HCT116 (cell line): ENCODE measurements at places on chromosomes 11 and 22.

DNA sequence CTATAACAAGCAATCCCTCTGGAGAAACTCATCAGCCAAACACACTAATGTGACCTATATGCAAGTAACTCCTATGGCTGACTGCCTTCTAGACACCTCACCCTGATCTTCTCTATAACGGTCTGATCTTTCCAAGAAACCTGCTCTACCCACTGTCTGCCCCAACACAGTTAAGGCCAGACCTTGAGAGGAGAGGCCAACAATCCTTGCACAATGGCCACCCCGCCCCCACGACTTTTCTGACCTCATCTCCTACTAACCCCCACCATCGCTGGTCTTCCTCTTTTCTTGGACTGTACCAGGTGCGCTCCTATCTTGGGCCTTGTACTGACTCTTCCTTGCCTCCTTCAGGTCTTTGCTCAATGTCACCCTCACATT is 12.5 kb downstream of the HIRA start:
- no peaks in the 10 kb centered on the region for H3K36me3 ChIP-seq
- H3K4me3 ChIP-seq, result no peak overlapping the region
- H3K4me1 ChIP-seq, result no peaks in the 10 kb centered on the region
- H3K27ac ChIP-seq, result no peak overlapping the region
- no peak for DNase-seq
- no peaks in the 10 kb centered on the region for H3K27me3 ChIP-seq

GRCh38 chr11:117929142-117929915 is at the start of gene TMPRSS13:
TMPRSS13 (minus strand) TSS chr11:117929402; CDS start chr11:117929307, 95 bp downstream.
- no peaks in the 10 kb centered on the region for H3K36me3 ChIP-seq
- no peak for DNase-seq
- H3K27me3 ChIP-seq, result no peaks in the 10 kb centered on the region

DNA sequence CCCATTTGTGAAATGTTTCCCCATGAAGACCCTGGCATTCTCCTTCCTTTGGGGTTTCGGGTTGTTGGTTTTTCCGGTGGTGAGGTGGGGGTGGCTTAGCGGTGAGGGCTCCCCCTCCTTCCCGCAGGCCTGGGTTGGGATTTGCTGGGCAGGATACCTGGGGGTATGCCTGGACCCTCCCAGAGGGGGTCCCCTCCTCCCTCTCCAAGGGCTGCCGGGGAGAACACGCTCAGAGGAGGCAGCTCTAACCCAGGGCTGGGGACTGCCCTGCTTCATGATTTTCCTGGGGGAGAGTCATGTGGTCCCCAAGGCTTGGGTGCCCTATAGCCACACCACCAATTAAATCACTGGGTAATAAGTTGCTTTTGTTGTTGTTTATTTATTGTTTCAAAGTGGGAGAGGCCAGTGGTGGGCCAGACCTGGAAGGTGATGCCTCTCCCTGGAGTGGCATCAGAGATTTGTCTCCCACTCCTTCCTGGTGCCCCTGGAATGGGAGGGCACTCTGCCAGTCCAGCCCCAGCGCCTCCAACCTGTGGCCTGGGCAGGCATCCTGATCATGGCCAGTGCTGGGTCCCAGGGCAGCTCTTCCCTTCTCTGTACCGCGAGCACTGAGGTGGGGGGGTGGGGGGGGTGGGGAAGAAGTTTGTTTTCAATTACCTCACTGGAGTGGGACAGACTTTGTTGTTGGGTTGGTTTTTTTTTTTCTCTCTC is 1.3 kb upstream of the CLCF1 start:
- H3K27me3 ChIP-seq, result no peaks in the 10 kb centered on the region
- DNase-seq, result no peak
- H3K4me1 ChIP-seq, result peaks cover 66% of the 10 kb centered on the region
- no peaks in the 10 kb centered on the region for H3K36me3 ChIP-seq
- H3K4me3 ChIP-seq, result peak overlapping the region; percentile 64
- H3K27ac ChIP-seq, result peak overlapping the region; percentile 100

DNA sequence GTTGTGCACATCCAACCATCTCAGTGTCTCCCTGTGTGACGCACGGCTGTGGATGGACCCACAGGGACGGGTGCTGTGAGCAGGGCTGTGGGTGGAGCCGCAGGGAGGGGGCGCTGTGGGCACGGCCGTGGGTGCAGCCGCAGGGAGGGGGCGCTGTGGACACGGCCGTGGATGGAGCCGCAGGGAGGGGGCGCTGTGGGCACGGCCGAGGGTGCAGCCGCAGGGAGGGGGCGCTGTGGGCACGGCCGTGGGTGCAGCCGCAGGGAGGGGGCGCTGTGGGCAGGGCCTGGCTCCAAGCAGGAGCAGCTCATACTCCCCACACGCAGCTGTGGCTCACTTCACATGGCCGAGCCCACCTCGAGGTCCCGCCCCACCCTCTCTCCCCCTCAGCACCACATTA is 6.0 kb upstream of the MAPK11 start:
- H3K4me1 ChIP-seq, result peaks cover 31% of the 10 kb centered on the region
- no peak for DNase-seq
- no peaks in the 10 kb centered on the region for H3K27me3 ChIP-seq
- peak overlapping the region; percentile 22; the same call in 1 of the 2 replicates for H3K27ac ChIP-seq
- no peak overlapping the region for H3K4me3 ChIP-seq

DNA sequence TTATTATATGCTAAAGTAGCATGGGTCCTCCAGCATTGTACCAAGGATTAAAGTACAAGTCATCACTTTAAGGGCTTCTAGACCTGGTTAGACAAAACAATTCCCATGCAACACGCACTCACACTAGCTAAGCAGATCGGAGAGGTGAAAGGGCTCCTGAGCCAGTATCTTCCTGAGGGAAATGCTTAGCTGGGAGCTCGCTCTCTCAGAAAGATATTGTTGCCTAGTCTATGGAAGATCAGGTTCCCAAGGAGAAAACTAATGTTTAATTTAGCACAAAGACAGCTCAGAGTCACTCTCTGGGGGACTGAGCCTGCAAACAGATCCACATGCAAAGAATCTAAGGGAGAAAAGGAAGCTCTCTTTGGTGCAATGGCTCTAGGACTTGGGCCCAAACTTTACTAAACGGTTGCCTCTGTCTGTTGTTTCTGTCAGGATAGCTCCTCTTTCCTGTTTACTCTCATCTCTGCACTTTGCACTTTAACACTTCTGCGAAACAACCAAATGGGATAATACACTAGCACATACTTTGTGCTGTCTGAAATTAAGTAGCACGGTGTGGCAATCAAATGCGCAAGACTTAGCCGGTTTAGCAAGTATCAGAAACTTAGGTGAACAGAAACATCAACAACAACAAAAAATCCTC is 10.7 kb downstream of the MAML2 start:
- no peak for DNase-seq
- H3K4me1 ChIP-seq, result no peaks in the 10 kb centered on the region
- no peaks in the 10 kb centered on the region for H3K36me3 ChIP-seq
- H3K4me3 ChIP-seq, result no peak overlapping the region
- no peaks in the 10 kb centered on the region for H3K27me3 ChIP-seq

DNA sequence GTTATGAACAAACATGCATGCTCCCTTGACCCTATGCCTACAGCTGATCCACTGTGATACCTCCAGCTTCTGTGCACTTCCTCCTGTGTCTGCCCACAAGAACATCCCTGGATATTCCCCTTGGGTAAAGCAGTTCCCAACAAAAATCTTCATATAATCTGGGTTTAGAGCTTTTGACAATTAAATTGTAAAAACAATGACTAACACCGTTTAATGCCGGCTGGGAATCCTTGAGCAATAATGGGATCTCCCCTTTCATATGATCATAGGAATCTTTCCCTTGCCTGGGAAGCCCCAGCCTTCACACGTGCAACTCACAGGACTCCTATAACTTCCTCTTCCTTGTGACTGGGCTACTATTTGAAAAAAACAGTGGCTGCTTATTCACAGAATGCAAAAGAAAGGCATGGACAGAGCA is 6.3 kb upstream of the ZC3H12C start:
- H3K27me3 ChIP-seq, result no peaks in the 10 kb centered on the region
- peaks cover 4% of the 10 kb centered on the region; the same call in 1 of the 2 replicates for H3K4me1 ChIP-seq
- H3K27ac ChIP-seq, result no peak overlapping the region

DNA sequence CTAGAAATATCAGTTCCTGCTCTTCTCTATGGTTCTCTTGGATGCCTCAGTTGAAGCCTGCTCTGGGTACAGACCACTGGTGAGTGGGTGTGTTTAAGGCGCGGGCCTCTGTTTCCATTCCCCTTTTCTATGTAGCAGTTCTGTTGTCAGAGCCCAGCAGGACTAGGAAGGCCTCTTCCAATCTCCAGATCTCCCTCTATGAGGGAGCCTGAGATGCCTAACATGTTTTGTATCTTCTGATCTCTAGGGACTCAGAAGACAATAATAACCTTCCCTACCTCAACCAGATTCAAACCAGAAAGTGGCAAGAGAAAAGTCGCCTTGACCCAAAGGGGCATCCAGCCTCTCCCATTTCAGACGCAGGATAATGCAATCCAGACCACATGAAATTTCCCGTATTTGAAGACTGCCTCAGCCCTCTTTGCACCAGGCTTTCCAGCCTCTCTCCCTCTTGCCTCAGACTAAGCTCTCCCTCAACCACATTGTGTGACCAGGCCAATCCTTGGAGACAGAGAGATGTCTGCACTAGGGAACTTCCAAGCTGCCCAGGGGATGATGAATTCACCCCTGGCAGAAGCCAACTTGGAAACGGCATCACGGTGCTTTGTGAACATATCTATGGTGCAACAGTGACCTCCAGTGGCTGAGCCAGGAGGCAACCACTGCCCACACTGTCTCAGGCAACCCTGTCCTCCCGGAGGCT is 150.1 kb upstream of the UBASH3B start:
- H3K27ac ChIP-seq, result no peak overlapping the region
- DNase-seq, result peak; percentile 58
- no peak overlapping the region for H3K4me3 ChIP-seq
- H3K4me1 ChIP-seq, result peaks cover 3% of the 10 kb centered on the region
- no peaks in the 10 kb centered on the region for H3K36me3 ChIP-seq
- H3K27me3 ChIP-seq, result no peaks in the 10 kb centered on the region

DNA sequence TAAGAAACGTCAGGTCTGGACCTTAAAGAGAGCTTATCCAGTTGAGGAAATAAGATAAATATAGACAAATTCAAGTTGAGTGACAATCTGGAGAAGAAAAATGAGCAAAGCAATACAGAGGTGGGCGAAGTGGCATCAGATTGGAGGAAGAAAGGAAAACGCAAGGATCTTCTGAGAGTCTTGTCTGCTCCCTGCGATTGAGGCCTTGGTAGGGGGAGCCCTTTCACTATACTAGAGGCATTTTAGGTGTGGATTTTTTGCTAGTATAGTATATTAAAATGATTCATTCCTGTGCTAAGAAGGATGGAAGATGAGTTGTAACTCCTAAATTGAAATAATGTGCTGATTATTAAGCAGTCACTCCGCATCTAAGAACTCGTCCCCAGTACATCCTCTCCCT is 8.1 kb downstream of the NUP50 start:
- no peak overlapping the region for H3K27ac ChIP-seq
- H3K36me3 ChIP-seq, result peaks cover 67% of the 10 kb centered on the region
- no peaks in the 10 kb centered on the region for H3K27me3 ChIP-seq
- no peak for DNase-seq
- H3K4me1 ChIP-seq, result no peaks in the 10 kb centered on the region

DNA sequence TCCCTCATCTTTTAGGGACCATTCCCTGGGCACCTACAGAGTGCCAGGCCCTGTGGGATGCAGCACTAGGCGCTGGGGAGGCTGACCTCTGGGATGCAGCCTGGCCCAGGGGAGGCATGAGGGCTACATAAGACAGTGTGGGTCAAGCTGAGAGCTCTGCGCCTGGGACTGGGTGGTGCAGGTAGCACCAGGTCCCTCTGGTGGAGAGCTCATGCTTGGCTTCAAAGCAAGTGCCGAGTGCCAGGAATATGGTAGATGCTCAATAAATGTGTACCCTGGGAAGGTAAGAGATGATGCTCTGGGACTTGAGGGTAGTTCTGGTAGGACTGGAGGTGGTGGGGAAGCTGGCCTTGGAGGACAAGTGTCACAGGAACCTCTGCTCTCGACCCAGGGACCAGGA is 2.0 kb upstream of the MPPED1 start:
- no peaks in the 10 kb centered on the region for H3K36me3 ChIP-seq
- no peaks in the 10 kb centered on the region for H3K4me1 ChIP-seq
- H3K27ac ChIP-seq, result no peak overlapping the region
- DNase-seq, result no peak

- peaks cover 43% of the 10 kb centered on the region for H3K36me3 ChIP-seq
- H3K4me1 ChIP-seq, result no peaks in the 10 kb centered on the region
- H3K27me3 ChIP-seq, result no peaks in the 10 kb centered on the region
- no peak overlapping the region for H3K27ac ChIP-seq
- no peak overlapping the region for H3K4me3 ChIP-seq
Measured at GRCh38 chr22:49795521-49795920, 32.2 kb downstream of the BRD1 start.

DNA sequence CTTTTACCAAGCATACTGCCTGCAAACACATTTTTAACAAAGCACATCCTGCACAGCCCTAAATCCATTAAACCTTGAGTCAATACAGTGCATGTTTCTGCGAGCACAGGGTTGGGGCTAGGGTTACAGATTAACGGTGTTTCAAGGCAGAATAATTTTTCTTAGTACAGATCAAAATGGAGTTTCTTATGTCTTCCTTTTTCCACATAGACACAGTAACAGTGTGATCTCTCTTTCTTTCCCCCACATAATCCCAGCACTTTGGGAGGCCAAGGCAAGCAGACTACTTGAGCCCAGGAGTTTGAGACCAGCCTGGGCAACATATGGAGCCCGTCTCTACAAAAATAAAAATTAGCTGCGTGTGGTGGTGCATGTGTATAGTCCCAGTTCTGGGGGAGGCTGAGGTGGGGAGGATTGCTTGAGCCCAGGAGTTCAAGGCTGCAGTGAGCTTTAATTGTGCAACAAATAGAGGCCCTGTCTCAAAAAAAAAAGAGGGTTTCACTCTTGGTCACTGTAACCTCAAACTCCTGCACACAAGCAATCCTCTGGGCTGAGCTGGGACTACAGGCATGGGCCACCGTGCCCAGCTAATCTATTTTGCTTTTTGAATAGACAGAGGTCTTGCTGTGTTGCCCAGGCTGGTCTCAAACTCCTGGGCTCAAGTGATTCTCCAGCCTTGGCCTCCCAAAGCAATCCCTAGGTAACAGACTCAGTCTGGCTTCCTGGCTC is 19.7 kb upstream of the SLC3A2 start:
- H3K4me1 ChIP-seq, result peaks cover 25% of the 10 kb centered on the region
- no peak overlapping the region for H3K4me3 ChIP-seq
- DNase-seq, result no peak
- H3K27me3 ChIP-seq, result no peaks in the 10 kb centered on the region

- no peak overlapping the region for H3K27ac ChIP-seq
- DNase-seq, result no peak
- H3K4me3 ChIP-seq, result no peak overlapping the region
Measured at GRCh38 chr11:95451682-95452081, 220.7 kb upstream of the SESN3 start.
